ENCODE measurements at places on chromosomes 4 and X. TPM values are rescaled to one million over a fixed set of nuclear protein-coding genes. Genes with fewer than 3 reads are reported as not detected.

PCDH10 gene
- total RNA-seq: 10.0 TPM

ARHGAP10 gene
- total RNA-seq: 6.0 TPM

PIGA gene
- total RNA-seq: 15.7 TPM

XAGE1B gene
- total RNA-seq: not detected

GRCh38 chr4:118836301-118837120 lies 585 bp upstream of the SEC24D start:
- H3K27me3 ChIP-seq: no peaks in the 10 kb centered on the region
- H3K27ac ChIP-seq: peak overlapping the region; percentile 77
- peak; percentile 67 for DNase-seq
- H3K4me1 ChIP-seq: no peaks in the 10 kb centered on the region
- H3K36me3 ChIP-seq: peaks cover 3% of the 10 kb centered on the region

GRCh38 chrX:112751076-112751475 lies 71.3 kb upstream of the LHFPL1 start:
- H3K27me3 ChIP-seq: no peaks in the 10 kb centered on the region
- H3K4me1 ChIP-seq: no peaks in the 10 kb centered on the region
- H3K27ac ChIP-seq: no peak overlapping the region

DNA sequence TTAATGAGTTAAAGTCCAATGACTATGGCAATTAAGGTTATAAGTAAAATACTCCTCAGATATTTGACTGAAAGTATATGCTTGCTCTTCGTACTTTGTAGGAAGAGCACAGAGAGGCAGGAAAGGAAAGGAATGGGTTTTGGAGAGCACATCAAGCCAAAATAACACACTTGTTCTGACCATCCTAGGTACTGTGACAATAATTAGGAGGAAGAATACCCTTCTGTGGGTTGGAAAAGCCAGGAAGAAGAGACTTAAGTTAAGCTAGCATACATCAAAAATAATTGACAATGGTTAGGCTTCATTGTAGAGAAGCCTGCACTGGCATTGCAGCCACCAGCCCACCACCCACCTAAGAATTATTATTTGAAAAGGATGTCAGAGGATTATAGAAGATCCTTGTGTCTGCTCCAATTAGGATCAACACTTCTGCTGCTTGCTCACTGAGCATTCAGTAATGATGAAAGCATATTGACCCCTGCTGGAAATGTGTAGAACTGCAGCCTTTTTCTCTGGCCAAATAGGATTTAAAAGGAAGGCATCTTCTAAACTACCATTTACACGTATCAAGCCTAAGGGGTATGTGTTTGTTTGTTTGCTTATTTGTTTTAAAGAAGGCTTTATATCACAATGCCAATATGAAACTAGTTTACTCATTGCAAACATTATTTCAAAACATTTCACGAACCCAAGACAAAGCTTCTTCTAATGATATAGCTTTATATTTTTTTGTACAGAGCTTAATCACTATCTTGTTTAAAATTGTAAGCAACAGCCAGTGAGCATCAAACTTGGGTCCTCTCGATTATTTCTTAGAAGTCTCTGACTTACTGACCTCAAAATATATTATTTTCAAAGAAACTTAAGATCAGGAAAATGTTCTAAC lies 286.2 kb upstream of the TET2 start:
- H3K27ac ChIP-seq: no peak overlapping the region
- H3K4me3 ChIP-seq: no peak overlapping the region
- H3K4me1 ChIP-seq: no peaks in the 10 kb centered on the region
- H3K36me3 ChIP-seq: no peaks in the 10 kb centered on the region
- H3K27me3 ChIP-seq: no peaks in the 10 kb centered on the region

DNA sequence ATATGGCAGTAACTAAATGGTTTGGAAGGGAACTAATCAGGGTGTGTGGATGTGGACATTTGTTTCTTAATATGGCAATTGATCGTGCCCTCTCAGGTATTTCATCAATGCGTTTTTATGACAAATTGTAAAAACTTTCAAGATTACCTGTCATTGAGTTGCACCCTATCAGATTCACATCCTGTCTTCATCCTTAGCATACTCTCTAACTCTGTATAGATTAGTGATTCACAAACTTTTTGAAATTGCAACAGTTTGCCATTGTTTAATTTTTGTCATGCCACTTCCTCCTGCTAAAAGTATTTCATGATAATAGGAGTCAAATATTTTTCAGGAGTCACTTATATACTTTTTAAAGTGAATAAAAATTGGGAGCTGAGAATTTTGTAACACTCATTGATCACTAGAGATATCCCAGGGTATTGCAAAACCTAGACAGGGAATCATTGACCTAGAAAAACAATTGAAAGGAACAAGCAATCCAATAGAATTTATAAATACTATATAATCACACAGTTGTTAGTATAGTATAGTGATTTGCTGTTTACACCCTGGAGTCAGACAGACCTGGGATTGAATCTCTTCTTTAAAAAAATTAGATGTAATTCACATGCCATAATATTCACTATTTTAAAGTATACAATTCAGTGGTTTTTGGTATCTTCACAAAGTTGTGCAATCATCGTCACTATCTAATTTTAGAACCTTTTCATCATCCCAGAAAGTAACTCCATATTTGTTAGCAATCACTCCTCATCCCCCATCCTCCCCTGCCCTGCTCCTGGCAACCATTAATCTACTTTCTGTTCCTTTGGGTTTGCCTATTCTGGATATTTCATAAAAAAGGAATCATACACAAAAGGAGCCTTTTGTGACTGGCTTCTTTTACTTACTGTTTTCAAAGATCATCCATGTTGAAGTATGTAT lies 8.9 kb downstream of the MID2 start:
- no peaks in the 10 kb centered on the region for H3K27me3 ChIP-seq
- H3K27ac ChIP-seq: no peak overlapping the region
- H3K4me1 ChIP-seq: no peaks in the 10 kb centered on the region
- no peaks in the 10 kb centered on the region for H3K36me3 ChIP-seq
- no peak overlapping the region for H3K4me3 ChIP-seq

- no peak overlapping the region for H3K27ac ChIP-seq
- H3K4me1 ChIP-seq: no peaks in the 10 kb centered on the region
- no peak for DNase-seq
- H3K27me3 ChIP-seq: no peaks in the 10 kb centered on the region
Observed at GRCh38 chr4:166008510-166008909, 135.5 kb downstream of the TLL1 start.

GRCh38 chr4:144547678-144548298 lies 98.2 kb upstream of the HHIP start:
- no peak overlapping the region for H3K4me3 ChIP-seq
- no peak overlapping the region for H3K27ac ChIP-seq
- H3K36me3 ChIP-seq: no peaks in the 10 kb centered on the region
- no peaks in the 10 kb centered on the region for H3K4me1 ChIP-seq
- H3K27me3 ChIP-seq: no peaks in the 10 kb centered on the region

DNA sequence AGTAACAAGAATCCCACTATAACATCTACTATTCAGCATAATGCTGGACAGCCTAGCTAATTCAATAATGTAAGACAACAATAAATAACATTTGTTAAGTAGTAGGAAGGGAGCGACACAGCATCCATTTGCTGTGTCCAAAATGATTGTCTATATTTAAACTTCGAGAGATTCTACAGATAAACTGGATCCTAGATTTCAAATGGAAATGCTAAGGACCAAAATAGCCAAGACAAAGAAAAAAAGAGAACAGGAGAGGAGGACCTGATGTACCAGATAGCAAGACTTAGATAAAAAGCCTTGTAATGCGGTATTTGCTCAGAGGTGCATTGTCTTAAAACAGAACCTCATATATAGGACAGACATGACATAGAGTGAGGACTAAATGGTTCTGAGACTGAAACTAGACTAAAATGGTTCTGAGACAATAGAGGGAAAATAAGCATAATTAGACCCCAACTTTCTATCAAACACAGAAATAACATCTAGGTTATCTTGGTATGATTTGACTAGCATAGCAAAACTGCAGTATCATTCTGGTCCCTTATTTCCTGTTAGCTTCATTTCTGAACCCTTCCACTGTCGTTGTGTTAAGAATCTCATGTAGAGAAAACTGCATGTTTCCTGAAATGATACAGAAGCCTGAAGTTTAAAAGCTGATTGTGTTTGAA lies 3.8 kb downstream of the HPGDS start:
- H3K4me3 ChIP-seq: no peak overlapping the region
- DNase-seq: no peak
- no peaks in the 10 kb centered on the region for H3K27me3 ChIP-seq
- H3K27ac ChIP-seq: no peak overlapping the region

DNA sequence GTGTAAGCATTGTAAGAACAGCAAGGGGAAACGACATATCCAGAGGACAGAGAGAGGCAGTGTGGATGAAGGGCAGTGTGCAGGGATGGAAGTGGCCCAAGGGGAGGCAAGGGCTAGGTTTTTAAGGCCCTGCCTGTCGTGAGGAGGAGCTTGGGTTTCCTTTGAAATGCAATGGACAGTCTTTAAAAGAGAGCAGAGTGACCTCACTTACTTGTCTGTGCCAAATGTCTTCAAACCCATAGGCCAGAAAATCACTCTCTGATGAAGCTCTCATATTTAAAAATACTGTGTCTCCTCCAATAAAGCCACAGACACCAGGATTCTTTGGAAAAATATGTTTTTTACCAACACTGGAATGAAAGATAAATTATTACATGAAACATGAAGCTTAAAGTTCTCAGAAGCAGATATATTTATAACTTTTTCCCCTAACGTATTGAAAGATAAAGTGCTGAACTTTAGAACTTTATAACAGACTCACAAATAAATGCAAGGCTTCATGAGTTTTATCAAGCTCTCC lies 19.2 kb upstream of the ATXN3L start:
- H3K36me3 ChIP-seq: no peaks in the 10 kb centered on the region
- H3K27me3 ChIP-seq: no peaks in the 10 kb centered on the region
- H3K4me1 ChIP-seq: no peaks in the 10 kb centered on the region
- DNase-seq: no peak

- H3K27me3 ChIP-seq: no peaks in the 10 kb centered on the region
- DNase-seq: no peak
- H3K27ac ChIP-seq: no peak overlapping the region
- no peaks in the 10 kb centered on the region for H3K4me1 ChIP-seq
- no peaks in the 10 kb centered on the region for H3K36me3 ChIP-seq
- H3K4me3 ChIP-seq: no peak overlapping the region
Observed at GRCh38 chrX:37692918-37693317, 7.3 kb downstream of the XK start.

- H3K27ac ChIP-seq: no peak overlapping the region
- DNase-seq: no peak
- no peaks in the 10 kb centered on the region for H3K4me1 ChIP-seq
- H3K4me3 ChIP-seq: no peak overlapping the region
- no peaks in the 10 kb centered on the region for H3K27me3 ChIP-seq
Observed at GRCh38 chr4:18689308-18690115, 668.0 kb upstream of the LCORL start.

DNA sequence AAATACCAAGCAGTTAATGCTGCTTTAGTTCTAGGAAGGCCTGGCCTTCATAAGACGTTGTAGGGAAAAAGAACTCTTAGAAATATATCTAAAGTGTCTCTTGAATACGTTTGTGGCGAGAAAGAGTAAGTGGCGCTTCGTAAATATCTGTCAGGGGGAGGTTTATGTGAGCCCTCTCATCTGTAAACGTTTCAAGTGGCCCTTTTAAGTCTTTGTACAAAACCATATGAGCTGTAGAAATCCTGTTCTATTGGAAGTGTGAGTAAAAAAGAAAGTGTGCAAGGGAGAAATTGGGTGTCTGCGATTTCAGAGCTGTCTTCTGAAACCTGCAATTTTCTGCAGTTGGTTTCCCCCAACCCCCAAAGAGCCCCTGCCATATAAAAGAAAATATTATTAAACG lies 8.6 kb upstream of the INTU start:
- no peak for DNase-seq
- H3K4me3 ChIP-seq: peak overlapping the region; percentile 74
- no peaks in the 10 kb centered on the region for H3K36me3 ChIP-seq
- H3K27me3 ChIP-seq: peaks cover 1% of the 10 kb centered on the region
- H3K4me1 ChIP-seq: no peaks in the 10 kb centered on the region

DNA sequence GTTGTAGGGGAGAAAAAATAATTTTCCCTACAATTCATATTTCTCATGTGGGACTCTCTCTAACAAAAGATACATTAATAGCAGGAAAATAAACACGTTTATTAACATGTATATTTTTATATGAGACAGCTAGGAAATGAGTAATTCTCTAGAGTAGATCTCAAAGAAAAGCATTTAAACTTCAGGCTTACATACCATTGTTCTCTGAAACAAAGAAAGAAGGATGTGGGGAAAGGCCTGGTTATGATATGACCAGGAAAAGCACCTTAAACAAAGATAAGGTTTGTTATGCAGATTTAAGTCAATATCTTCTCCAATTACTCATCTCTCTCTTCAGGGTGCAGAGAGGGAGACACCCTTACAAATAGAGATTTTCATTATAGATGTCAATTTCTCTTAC lies 131.3 kb downstream of the SLC7A11 start:
- H3K4me3 ChIP-seq: no peak overlapping the region
- H3K4me1 ChIP-seq: 0 out of 2 replicates have a peak, but pooled peaks cover 2% of the 10 kb centered on the region
- DNase-seq: no peak
- no peaks in the 10 kb centered on the region for H3K36me3 ChIP-seq
- H3K27me3 ChIP-seq: no peaks in the 10 kb centered on the region

GRCh38 chr4:156538651-156539257 lies 432.8 kb downstream of the PDGFC start:
- no peaks in the 10 kb centered on the region for H3K36me3 ChIP-seq
- no peak overlapping the region for H3K4me3 ChIP-seq
- H3K27me3 ChIP-seq: no peaks in the 10 kb centered on the region

- H3K36me3 ChIP-seq: no peaks in the 10 kb centered on the region
- H3K4me3 ChIP-seq: no peak overlapping the region
- H3K27ac ChIP-seq: no peak overlapping the region
Observed at GRCh38 chrX:118847676-118848075, 24.1 kb downstream of the ZCCHC12 start.

DNA sequence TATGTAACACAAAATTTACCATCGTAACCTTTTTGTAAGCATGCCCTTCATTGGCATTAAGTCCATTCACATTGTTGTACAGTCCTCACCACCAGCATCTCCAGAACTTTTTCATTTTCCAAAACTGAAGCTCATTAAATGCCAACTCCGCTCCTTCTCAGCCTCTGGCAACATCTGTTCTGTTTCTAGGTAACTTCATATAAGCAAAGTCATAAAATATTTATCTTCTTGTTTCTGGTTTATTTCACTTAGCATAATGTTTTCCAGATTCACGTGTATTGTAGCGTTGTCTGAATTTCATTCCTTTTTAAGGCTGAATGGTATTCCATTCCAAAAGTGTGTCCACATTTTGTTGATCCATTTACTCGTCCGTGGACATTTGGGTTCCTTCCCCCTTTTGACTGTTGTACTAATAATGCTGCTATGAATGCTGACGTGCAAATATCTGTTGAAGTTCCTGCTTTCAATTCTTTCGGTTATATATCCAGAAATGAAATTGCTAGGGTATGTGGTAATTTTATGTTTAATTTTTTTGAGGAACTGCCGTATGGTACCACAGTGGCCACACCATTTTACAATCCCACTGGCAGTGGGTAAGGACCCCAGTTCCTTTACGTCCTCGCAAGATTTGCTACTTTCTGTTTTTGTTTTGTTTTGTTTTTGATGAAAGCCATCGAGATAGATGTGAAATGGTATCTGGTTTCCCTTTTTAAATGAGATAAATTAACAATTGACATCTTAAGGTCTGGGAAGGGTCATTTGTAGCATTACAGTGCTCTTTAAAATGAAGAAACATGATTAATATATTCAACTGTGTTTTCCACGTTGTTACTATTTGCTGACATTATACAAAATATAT lies 63.4 kb downstream of the PTTG2 start:
- no peak for DNase-seq
- no peak overlapping the region for H3K4me3 ChIP-seq
- no peak overlapping the region for H3K27ac ChIP-seq
- no peaks in the 10 kb centered on the region for H3K4me1 ChIP-seq
- no peaks in the 10 kb centered on the region for H3K27me3 ChIP-seq

GRCh38 chrX:108299704-108300103 lies 138.5 kb downstream of the COL4A6 start:
- DNase-seq: no peak
- no peak overlapping the region for H3K27ac ChIP-seq
- H3K4me1 ChIP-seq: peaks cover 5% of the 10 kb centered on the region
- no peaks in the 10 kb centered on the region for H3K36me3 ChIP-seq
- no peaks in the 10 kb centered on the region for H3K27me3 ChIP-seq
